ENCODE measurements at places on chromosomes 5 and 9.

GRCh38 chr9:27977931-27978330 lies 404.6 kb upstream of the C9orf72 start:
- no peak for DNase-seq

DNA sequence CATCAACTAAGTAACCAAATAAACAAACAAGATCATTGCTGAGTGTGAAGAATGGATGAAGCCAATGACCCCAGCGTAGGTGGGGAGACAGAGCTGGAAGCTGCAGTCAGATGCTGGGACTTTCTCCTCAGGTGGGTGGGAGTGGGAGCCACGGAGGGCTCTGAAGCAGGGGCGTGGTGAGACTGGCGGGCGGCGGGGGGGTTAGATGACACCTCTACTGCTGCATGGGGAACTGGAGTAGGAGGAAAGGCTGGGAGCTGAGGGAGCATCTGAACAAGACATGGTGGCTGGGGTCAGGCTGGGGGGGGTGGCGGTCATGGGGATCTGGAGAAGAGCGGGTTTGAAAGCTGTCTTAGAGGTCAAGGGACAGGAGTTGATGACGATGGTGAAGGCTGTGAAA lies 193.8 kb downstream of the C9orf50 start:
- no peak for DNase-seq

DNA sequence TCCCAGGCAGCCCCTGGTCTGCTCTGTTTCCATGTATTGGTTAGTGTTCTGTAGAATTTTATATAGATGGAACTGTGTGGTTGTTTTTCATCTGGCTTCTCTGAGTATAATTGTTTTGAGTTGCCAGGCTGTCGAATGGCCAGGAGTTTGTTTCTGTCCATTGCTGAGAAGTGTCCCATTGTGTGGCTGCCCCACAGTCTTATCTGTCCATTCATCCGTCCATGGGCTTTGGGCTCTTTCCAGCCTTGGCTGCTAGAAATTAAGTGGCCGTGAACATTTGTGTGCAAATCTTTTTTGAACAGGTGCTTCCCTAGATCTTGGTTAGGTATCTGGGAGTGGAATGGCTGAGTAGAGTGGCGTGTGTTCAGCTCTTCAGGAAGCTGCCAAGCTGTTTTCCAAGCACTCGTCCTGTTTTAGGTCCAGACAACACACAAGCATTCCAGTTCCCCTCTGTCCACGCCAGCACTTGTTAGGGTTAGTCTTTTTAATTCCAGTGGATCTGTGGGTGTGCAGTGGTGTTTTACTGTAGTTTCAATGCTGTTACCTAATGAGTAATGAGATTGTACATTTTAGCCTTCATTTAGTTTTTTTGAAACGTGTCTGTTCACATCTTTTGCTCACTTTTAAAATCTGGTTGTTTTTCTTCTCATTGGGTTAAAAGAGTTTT lies 122.2 kb upstream of the CACNA1B start:
- DNase-seq = no peak

GRCh38 chr9:2496934-2497333 lies 124.7 kb upstream of the VLDLR start:
- no peak for DNase-seq

DNA sequence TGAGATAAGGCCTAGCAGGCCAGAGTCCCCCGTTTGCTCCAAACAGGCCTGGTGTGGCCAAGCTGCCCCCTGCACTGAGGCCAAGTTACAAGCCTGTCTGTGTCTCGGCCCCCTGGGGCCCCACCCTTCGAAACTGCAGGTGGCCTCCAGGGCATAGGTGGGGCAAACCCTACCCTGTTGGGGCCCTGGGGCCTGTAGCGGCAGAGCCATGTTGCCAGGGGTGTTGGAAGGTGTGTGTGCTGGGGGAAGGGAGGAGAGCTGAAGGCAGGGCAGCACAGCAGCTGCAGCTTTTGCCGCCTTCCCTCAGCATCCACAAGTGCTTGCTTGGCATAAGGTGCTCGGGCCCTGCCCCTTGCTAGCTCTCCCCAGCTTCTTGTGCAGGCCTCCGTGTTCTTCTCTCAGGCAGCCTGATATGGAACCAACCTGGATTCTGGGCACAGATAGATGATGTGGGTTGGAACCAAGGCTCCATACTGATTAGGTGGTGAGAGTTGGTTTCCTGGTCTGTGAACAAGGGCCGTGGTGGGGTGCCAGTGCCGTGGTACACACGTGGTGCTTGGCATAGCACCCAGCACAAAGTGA lies 12.7 kb downstream of the IRF1 start:
- DNase-seq = no peak

- DNase-seq = no peak
Measured at GRCh38 chr5:83516377-83516776, 44.8 kb downstream of the VCAN start.

DNA sequence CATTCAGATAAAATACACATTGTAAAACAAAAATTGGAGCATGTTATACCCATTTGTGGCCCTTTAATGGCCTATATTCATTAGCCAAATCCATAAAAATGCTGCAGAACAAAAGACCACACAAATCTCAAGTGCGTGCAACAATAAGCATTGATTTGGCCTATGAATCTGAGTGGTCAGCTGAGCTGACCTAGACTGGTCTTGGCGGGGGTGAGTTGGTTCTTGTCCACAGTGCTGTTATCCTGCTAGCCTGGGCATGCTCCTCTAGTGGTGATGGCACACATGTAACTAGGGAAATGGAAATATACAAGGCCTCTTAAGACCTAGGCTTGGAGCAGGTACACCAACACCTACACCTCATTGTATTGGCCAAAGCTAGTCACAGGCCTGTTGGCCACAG lies 122.2 kb upstream of the TBCA start:
- DNase-seq = no peak

- no peak for DNase-seq
Measured at GRCh38 chr5:2762744-2763532, 11.5 kb upstream of the IRX2 start.

- no peak for DNase-seq
Measured at GRCh38 chr9:109181284-109181683, 14.2 kb upstream of the FRRS1L start.

GRCh38 chr5:69331528-69332445 lies 814 bp downstream of the CCDC125 start:
- DNase-seq = peak; percentile 23

DNA sequence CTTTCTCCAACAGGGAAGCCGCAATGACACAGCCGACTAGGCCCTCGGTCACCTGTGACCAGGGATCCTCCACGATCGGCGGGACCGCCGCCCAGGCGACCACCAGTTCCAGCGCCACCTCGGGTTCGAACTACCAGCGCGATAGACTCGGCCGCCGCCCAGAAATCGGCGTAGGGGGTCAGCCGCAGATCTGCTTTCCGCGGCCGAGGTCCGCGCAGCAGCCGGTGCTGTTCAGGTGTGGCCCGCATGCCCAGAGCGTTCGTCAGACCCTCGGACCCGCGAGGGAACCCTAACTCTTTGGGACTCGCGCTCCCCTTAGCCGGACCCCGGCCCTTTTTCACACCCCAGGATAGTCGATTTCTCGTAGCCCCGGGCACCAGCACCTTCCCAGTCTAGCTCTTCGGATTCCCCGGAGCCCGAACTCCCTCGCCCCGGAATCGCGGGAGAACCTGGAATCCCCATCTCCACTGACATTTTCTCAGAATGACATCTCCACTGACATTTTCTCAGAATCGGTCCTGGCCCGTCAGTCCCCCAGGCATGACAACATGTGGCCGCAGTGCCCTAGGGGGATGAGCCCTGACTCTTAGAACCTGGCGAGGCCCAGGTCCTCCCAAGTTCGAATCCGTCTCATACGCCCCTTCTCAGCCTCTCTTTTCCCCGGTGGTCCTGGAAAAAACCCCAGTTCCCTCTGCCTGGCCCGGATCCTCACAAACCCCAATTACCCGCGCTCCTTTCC lies 428 bp downstream of the C5orf52 start:
- DNase-seq = no peak

DNA sequence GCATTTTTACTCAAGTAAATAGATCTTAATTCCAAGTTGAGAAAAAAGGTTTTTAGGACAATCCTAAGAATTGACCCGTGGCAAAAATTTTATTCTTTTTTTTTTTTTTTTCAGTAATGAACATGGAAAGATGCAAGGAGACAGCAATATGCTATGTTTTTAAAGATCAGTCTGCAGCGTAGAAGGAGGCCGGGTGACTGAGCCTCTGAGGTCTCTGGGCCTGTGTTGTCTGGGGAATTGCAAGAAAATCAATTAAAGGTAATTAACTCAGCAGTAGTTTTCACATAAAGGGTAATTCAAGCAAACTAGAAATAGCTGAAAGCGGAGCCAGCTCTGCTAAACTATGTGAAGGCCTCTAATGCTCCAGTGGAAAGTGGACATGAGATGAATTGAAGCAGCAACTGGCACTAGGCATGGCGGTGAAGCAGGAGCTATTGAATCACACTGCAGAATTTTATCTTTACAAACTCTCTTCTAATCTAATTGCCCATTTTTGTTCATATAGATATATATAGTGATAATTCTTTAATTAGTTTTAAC lies 285.2 kb upstream of the ITGA1 start:
- no peak for DNase-seq

DNA sequence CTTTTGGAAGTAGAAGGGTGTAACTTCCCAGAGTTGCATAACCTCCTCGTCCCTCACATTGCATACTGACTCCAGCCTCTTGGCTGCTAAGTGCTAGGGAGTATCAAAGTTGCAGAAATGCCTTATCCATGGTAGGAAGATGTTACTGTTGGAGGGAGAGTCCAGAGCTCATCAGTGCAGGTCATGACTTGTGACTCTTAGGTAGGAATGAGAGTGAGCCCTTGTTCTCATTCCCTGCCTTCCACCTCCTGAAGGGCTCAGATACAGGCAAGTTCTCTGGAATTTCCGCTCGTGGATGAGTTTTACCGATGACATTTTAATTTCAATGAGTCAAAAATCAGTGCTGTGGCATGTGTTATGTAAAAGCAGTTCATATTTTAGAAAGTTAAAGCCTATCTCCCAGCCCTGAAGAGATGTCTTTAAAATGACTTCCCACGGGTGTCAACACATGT lies 17.0 kb downstream of the IRX1 start:
- no peak for DNase-seq

GRCh38 chr9:95037789-95038521 lies 279.6 kb downstream of the FANCC start:
- no peak for DNase-seq

DNA sequence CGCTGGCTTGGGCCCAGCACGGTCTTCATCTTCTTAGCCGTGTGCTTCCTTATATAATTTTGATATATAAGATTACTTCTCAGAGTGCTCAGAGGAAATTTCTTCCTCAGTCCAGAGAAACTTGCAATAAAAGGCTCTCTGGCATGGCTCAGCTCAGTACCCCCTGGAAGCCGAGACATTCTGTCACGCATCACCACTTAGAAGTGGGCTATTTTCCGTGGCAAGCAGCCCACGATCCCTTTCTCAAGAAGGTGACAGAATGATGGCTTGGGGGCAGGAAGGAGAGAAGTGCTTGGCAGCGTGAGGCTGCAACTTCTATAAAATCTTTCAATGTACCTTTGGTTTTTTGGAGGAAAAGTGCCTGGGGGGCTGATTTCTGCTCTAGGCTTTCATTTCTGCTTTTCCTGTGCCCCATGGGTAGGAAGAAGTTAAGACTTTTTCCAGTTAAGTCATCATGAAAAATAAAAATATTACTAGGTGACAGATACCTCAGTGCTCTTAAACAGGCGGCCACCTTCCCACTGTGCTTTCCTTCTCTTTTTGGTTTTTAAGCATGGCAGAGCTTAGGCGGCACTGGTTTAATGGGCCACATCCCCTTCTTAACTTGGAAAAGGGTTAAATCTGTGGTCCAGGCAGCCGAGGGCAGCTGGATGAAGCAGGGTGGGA lies 104.6 kb downstream of the MVB12B start:
- no peak for DNase-seq

GRCh38 chr5:160773646-160774410 lies 78.2 kb downstream of the ATP10B start:
- DNase-seq = no peak

DNA sequence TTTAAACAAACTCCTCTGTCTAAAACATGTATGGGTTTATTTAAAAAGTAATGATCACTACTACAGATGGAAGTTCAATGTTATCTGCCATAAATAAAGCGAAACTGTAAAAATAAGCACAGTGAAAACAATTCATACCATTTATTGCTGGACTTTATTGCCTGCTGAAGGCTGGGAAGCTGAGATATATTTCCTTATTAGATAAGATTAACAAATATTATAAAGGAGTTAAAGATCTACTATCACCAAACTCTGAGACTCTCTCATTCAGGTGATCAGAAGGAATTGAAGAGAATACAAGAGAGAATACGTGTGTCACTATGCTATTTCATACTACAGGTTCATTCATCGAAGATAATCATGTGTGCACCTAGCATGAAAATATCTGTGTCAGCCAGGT lies 190.9 kb upstream of the ATP10B start:
- DNase-seq = no peak

DNA sequence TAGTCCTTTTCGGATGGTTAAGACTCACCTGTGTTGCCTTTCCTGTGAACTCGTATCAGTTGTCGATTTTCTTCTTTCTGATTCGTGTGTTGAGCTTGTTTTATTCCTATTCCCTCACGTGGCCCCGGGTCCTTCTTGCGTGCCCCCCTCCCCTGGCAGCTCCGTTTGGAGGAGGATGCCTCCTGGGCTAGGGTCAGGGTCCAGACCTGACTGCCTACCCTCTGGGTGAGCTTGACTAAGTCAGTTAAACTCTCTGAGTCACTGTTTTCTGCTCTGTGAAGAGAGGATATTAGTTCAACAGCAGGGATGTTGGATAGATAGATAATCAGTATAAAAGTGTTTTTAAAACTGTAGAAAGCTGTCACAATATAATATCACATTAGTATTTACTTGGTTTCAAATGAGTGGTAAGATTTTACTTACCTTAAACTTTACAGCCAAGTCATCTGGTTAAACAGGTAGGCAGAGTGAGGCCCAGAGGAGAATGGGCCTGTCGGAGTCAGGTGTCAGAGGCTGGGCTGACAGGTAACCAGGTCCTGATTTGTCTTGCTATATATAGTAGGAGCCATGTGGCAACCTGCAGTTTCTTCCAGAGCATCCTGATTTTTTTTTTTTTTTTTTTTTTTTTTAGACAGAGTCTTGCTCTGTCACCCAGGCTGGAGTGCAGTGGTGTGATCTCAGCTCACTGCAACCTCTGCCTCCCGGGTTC lies 24.2 kb downstream of the PPARGC1B start:
- DNase-seq = no peak

GRCh38 chr5:68369023-68369359 lies 153.4 kb downstream of the PIK3R1 start:
- DNase-seq = no peak

GRCh38 chr5:135137146-135137915 lies 103.3 kb upstream of the PITX1 start:
- no peak for DNase-seq

- no peak for DNase-seq
Measured at GRCh38 chr9:113516840-113517577, 53.5 kb downstream of the RGS3 start.

GRCh38 chr5:107533910-107534876 lies 136.5 kb downstream of the EFNA5 start:
- DNase-seq = no peak

- no peak for DNase-seq
Measured at GRCh38 chr9:20321423-20322082, 300.7 kb downstream of the MLLT3 start.

DNA sequence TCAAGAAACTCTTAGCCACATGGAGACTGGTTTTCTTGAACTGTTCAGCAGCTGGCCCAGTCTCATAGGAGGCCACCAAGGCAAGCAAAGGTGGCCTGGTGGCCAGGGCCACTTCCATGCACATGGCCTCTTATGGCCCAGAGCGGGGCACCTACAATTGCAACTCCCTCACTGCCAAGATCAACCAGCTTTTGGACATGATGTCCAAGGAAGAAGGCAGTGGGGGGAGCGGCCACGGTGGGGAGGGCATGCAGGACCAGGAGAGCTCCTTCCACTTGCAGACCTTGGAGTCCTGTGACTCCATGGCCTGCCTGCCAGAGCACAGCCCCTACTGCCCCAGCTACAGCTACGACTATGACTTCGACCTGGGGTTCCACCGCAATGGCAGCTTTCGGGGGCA lies 398.9 kb upstream of the PTPRD start:
- DNase-seq = no peak
